CD8-positive, alpha-beta memory T cell (primary cell): ENCODE measurements at places on chromosomes 12 and 14. TPM values are rescaled to one million over a fixed set of nuclear protein-coding genes. Genes with fewer than 3 reads are reported as not detected.

The PTPRR gene
- not detected for total RNA-seq

The EML1 gene
- 1.7 TPM for total RNA-seq

- no peaks in the 10 kb centered on the region for H3K36me3 ChIP-seq
- DNase-seq = no peak
- H3K27ac ChIP-seq = no peak overlapping the region
- H3K4me1 ChIP-seq = no peaks in the 10 kb centered on the region
- H3K27me3 ChIP-seq = no peaks in the 10 kb centered on the region
Measured at GRCh38 chr14:69505338-69506240, 21.1 kb downstream of the PLEKHD1 start.

The NPFF gene
- total RNA-seq = not detected
